Daoy (cell line): ENCODE measurements at places on chromosomes 4 and X.

DNA sequence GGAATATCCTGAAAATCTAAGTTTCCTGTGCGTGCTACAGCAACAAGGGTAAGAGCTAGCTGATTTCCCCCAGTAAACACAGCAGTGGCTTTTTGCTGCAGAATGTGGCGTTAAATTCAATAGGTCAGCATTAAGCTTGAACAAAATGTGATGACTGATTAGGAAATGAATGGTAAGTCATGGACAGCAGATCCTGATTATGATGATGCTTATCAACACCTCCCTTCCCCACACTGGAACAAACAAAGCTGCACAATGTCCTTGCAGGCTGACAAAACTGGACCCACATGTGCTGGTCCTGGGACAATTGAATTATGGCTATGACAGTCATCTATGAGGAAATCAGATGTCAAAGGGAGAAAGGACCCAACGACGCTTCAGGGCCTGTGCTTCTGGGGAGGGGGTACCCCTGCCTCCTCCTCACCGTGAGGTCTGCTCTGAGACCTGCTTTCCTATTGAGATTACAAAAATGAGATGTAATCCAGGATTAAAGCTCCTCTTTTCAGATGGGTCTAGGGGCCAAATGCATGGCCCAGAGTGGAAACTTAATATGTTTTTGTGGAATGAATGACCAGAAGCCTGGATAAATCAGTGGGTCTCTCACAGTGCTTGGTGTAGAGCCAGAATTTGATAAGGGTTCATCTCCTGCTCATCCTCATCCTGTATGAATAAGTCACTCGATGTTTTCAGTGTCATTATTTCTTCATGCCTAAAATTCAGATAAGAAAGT, 32.0 kb upstream of the BOD1L1 start:
- no peak for DNase-seq

GRCh38 chr4:123862812-123863211, 466.2 kb downstream of the SPRY1 start:
- no peak for DNase-seq

DNA sequence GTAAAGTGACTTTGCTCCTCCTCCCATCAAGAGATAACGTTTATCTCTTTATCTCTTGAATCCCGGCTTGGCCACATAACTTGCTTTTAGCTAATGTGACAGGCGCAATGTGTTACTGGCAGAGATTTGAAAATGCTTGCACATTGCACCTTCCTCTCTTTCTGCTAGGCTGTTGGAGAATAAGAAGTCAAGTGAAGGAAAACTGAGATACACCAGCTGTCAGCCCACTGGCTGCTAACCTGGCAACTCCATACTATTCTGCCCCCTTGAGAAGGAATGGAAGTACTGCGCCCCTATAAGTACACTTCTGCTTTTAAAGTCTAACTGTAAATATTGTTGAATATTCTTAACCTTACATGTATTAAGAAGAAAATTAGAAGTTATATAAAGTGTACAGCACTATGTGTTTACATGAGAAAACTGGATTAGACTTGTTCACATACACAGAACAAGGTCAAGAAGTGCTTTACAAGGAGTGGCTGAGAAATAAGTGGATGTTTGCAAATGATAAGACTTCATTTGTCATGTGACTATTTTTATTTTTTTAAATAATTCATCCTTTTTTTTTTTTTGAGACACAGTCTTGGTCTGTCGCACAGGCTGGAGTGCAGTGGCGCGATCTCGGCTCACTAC, 424.5 kb upstream of the CTSO start:
- DNase-seq = peak; percentile 57

- DNase-seq = no peak
These were observed 5.9 kb downstream of the SOD3 start for GRCh38 chr4:24801136-24801855.

- DNase-seq = no peak
These were observed 12.4 kb downstream of the NPY5R start for GRCh38 chr4:163356104-163356503.

GRCh38 chr4:4641661-4642495, 100.0 kb upstream of the STX18 start:
- no peak for DNase-seq

GRCh38 chr4:62003695-62004094, 803.6 kb downstream of the ADGRL3 start:
- no peak for DNase-seq

- peak; percentile 65 for DNase-seq
These were observed 33.1 kb upstream of the ZNF41 start for GRCh38 chrX:47515941-47516665.

DNA sequence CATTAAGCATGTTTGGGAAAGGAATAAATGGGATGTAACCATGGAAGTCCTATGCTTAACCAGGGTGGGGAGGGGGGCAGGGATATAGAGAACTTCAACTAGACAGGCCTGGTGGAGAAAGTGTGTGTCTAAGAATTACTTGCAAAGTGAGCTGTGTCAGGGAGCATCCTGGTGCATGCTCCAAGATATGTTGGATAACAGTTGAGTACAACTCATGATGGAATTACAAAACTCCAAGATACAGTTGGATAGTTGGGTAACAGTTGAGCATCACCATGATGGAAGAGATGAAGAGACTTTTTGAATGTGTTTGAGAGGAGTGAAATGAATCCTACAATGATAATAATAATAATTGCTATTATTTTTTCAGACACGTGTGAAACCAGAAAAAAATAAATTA, 26.1 kb upstream of the ACSL1 start:
- DNase-seq = no peak

DNA sequence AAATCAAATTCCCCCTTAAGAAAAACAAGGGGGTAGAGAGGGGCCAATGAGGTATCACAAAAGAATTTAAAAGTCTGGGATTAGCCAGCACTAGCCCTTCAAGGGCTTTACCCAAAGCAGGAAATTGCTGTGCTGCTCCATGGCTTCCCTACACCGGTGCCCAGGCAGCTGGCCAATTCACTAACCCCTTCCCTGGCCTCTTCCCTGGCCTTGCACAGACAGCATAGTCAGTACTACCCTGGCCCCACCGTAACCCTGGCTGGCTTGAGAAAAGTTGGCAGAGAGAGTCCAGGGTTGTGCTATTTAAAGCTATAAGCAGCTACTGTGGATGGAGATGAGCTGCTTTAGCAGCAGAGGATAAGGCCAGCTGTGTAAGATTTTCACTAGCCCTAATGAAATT, 43.1 kb downstream of the ADAMTS3 start:
- peak; percentile 2 for DNase-seq

DNA sequence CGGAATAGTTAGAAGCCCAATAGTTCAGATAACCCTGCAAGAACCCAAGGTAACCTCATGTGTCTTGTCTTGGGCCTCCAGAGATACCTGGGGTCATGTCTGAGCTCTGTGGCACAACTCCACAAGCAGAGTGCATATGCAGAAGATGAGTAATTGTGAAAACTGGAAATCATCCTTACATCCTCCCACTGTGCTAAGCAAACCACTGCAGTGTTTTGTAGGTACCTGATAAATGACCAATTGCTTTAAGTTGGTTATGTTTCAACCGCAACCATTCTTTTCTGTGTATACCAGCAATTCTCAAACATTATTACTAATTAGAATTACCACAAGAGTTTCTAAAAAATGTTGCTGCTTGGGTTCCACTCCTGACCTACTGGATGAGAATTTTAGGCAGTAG, 73.2 kb downstream of the CBLL2 start:
- DNase-seq = peak; percentile 32

- DNase-seq = no peak
These were observed 66.7 kb upstream of the PNPLA4 start for GRCh38 chrX:7993873-7994272.

DNA sequence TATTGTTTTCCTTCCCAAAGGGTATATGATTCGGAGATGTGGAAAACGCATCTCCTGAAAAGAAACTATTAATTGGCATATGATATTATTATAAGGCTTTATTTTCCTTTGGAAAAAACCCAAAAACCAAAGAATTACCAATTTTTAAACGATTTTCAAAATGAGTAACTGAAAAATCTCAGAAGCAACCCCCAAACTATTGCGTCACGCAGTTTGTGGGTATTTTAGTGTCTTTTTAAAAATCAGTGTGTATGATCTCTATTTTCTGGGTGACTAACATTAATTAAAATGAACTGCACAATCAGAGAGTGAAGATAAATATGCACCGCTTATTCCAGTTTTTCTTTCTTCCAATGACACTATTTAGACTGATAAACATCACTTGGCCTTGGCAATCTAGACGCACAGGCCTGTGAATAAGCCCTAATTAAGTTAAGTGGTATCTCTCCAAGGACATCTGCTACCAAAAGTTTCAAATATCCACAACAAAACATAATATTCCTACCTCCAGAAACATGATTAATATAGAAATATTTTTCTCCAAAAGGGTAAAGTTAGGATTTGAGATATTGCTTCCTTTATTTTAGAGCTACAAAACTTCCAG, 511.5 kb upstream of the FAM241A start:
- no peak for DNase-seq

- no peak for DNase-seq
These were observed 7.6 kb upstream of the AMELX start for GRCh38 chrX:11285651-11286050.

DNA sequence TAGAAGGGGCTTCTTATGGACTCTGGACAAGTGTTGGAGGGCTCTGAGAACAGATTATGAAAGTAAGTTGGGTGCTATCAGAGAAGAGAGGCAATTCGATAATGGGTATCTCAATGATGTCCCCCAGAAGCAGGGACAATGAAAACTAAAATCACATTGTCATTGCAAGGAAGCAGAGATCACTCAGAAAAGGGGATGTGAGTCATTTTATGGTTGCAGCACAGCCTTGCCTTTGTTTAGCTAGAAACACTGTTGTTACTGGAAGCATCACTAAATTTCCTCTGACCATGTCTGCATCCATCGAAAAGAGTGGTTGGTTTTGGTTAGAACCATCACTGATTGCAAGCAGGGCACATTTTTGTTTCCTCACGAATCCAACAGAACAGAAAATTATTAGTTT, 246.8 kb upstream of the NWD2 start:
- DNase-seq = peak; percentile 21

GRCh38 chr4:100809506-100809905, 291.7 kb upstream of the EMCN start:
- no peak for DNase-seq

- DNase-seq = peak; percentile 69
These were observed 2375.8 kb upstream of the TENM3 start for GRCh38 chr4:179867300-179867878.
